ENCODE measurements at places on chromosomes 7 and 10.

- no peak for DNase-seq
Measured at GRCh38 chr10:132249226-132249724, 58.5 kb downstream of the STK32C start.

GRCh38 chr10:19640566-19641263, 175.5 kb upstream of the PLXDC2 start:
- no peak for DNase-seq

GRCh38 chr10:20922451-20922850, 25.3 kb upstream of the NEBL start:
- DNase-seq: no peak

- no peak for DNase-seq
Measured at GRCh38 chr7:131970602-131971001, 414.2 kb upstream of the PODXL start.

GRCh38 chr10:125761961-125762360, 13.7 kb downstream of the MMP21 start:
- no peak for DNase-seq

DNA sequence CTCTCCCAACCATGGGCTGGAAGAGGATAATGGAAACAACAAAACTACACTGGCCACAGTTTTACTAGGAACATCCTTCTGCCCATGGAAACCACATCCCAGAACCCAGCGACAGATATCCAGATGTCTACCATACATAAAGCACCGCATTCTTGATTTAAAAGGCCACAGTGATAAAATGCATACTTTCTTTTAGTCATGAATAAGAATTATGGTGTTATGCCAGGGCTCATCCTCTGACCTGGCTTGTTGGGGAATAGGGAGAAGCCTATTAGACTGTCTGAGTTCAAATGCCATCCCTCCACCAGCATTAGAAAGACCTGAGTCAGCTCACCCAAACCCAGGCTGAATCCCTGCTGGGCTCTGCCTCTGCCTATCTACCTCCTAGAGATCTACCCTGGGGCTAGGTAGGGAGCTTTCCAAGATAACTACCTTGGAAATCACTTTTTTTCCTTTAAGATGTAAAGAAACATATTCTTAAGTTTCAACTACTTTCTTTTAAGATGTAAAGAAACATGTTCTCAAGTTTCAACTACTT, 5.2 kb downstream of the ABCA13 start:
- no peak for DNase-seq

- DNase-seq: no peak
Measured at GRCh38 chr7:101420436-101420835, 57.8 kb downstream of the COL26A1 start.

- no peak for DNase-seq
Measured at GRCh38 chr10:124032971-124033886, 60.2 kb downstream of the CHST15 start.

DNA sequence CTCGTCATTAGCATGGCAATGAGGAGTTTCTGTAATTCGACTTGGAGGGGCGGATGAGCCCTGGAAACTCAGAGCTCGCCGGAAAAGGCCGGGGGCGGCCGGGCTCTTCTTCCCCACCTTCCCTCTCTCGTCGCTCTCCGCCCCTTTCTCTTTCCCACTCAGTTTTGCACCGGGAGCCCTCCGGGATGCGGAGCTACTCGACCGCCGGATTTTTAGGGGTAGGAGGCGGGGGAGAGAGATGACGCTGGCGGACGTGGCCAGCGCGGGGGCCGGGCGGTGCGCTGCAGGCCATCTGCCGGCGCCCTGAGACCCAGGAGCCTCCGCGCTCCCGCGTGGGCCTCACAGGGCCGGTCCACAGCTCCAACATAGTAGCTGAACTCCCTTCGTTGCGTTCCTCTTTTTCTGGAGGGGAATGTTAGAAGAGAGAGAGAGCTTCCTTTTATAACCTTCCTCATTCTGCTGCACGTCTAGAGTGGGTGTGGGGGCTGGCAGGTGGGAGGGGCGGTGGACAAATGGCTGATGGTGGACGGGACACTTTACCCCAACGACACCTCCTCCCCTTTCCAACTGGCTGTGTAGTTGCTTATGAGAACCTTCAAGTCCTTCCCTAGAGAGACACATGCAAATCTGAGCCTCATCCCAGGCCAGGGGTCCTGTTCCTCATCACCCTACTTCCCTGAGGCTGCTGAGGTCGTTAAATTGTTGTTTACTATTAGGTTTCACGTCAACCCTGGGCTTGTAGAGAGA, 1.1 kb upstream of the HOXA1 start:
- DNase-seq: no peak

DNA sequence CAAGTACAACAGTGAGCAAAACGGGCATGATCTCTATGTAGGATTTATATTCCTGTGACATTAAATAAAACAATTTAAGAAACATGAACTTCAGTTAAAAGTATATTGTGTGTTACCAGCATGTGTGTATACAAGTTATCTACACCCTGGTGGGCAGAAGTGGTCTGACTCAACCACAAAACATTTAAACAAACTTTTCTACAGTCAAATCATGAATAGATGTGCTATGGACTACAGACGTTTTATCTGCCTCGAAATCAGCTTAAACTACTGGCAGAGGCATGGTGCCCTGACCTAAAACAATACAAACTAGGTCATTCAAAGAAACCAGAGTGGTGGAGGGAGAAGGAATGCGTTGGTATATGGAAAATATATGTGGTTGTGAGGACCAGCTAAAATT, 3.6 kb downstream of the ARL3 start:
- DNase-seq: no peak

All from coronary artery (tissue), 2 donors.